Posterior vena cava (tissue), 2 donors: ENCODE measurements at places on chromosomes 12 and 14. TPM values are rescaled to one million over a fixed set of nuclear protein-coding genes. Genes with fewer than 3 reads are reported as not detected.

GLI1 gene
- 3.2 TPM for total RNA-seq

ARHGDIB gene
- total RNA-seq, result 157 TPM

STYK1 gene
- total RNA-seq, result 0.19 TPM

GPR84 gene
- total RNA-seq, result 1.6 TPM

INHBC gene
- not detected for total RNA-seq

CELA1 gene
- total RNA-seq, result not detected

AMDHD1 gene
- 0.29 TPM for total RNA-seq

TMEM52B gene
- not detected for total RNA-seq

RNASE7 gene
- total RNA-seq, result not detected

HOXC4 gene
- total RNA-seq, result 17.1 TPM

CLEC4E gene
- 2.0 TPM for total RNA-seq

HSPB8 gene
- 181 TPM for total RNA-seq

CBLN3 gene
- total RNA-seq, result 3.5 TPM

GPR137C gene
- 0.32 TPM for total RNA-seq

CLEC1B gene
- not detected for total RNA-seq

YY1 gene
- total RNA-seq, result 46.2 TPM

TAS2R10 gene
- total RNA-seq, result 1.2 TPM

CABP1 gene
- total RNA-seq, result 3.3 TPM

KCNA1 gene
- not detected for total RNA-seq
